Activated CD4-positive, alpha-beta T cell treated with anti-CD3 and anti-CD28 coated beads, Interleukin-2, amount 10 ng/mL, durations not matched to agents 7 days and 5 days (primary cell): ENCODE measurements at places on chromosomes 5 and 9.

- H3K4me1 ChIP-seq: no peaks in the 10 kb centered on the region
- H3K4me3 ChIP-seq: no peak overlapping the region
- DNase-seq: peak; percentile 47
- H3K27me3 ChIP-seq: no peaks in the 10 kb centered on the region
- no peaks in the 10 kb centered on the region for H3K36me3 ChIP-seq
Observed at GRCh38 chr5:15105799-15106393, 234.3 kb upstream of the ANKH start.

DNA sequence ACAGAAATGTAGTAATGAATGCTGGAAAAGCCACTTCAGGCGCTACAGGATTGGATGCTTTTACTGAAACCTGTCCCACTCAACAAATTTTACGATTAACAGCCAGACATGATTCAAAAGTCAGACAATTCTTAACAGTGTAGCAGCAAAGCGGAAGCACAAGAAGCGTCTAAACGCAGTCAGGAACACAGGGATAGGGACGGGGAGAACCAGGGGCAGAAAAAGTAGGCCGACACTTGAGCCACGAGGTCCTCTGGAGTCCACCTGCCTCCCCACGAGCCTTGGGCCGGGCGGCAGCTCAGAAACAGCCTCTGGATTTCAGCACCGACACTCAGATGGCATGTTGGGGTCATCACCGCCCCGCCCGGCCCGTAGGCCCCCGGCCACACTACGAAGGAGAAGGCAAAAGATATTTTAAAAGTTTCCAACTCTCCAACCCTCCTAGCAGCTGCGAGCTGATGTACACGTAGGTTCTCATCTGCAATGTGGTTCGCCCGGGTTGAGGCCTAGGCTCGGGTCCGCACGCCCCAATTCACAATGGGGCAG lies 615 bp downstream of the RACK1 start:
- peaks cover 63% of the 10 kb centered on the region for H3K4me1 ChIP-seq
- peak overlapping the region; percentile 98 for H3K4me3 ChIP-seq
- peaks cover 66% of the 10 kb centered on the region for H3K36me3 ChIP-seq
- H3K27ac ChIP-seq: peak overlapping the region; percentile 98
- no peak for DNase-seq
- no peaks in the 10 kb centered on the region for H3K27me3 ChIP-seq

DNA sequence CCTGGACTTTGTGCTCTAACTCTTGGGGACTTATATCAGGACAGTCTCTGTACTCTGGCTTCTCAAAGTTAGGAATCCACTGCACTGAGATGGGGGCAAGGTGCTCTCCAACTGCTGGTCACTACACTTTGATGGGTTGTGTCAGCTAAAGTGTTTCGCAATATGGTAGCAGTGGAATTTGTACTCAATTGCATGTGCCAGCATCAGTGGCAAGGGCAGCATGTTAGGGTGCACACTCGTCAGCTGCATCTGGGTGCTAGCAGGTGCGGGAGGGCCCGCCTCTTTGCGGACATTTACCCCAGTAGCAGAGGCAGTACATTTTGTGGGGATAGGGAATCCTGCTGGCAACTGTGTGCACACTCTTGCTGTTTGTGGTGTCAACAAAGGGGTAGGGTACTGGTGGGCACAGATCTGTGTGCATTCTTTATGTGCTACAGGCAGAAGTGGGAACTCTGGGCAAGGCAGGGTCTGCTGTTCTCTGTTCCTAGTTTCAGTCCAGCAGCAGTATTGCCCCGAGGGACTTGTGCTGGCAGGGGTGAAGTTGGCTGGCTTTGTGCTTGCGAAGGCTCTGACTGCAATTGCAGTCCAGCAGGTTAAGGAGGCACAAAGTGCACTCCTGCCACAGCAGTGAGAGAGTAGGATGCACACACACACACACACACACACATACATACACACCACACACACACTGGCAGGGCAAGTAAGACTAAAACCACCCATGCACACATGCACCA lies 924.8 kb upstream of the CDH9 start:
- H3K4me1 ChIP-seq: no peaks in the 10 kb centered on the region
- H3K4me3 ChIP-seq: no peak overlapping the region
- no peak overlapping the region for H3K27ac ChIP-seq
- no peaks in the 10 kb centered on the region for H3K36me3 ChIP-seq
- DNase-seq: no peak

DNA sequence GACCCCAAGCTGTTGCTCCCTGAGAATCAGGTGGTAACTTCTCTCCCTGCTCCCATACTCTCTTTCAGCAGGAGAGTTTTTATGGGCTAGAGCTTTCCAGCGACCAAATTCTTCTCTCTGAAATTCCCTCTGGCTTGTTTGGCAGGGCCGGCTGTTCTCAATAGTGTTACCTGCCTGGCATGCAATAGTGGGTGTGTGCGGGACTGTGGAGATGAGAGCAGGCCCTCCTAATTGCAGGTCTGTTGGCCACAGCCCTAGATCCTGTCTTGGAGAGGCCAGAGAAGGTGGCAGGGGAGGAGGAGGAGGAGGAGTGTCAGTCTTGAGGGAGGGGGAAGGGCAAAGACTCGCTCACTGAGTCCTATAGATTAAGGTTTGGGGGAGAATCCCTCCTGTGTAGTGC lies 29.5 kb downstream of the AQP7 start:
- H3K27me3 ChIP-seq: no peaks in the 10 kb centered on the region
- peaks cover 9% of the 10 kb centered on the region for H3K36me3 ChIP-seq

DNA sequence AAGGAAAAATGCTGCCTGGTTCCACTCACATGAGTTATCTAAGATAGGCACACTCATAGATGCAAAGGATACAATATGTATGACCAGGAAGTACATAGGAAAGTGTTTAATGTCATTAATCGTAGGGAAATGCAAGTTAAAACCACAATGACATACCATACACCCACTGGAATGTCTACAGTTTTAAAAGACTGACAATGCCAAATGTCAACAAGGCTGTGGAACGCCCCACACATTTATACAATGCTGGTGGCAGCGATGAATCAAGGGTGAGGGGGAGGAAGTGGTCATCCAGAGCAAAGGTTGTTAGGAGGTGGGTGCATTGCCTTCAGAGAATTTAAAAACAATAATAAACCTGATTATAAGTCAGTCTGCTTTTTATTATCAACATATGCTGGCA lies 437.8 kb downstream of the ARHGEF28 start:
- H3K4me1 ChIP-seq: no peaks in the 10 kb centered on the region
- no peak for DNase-seq
- H3K36me3 ChIP-seq: no peaks in the 10 kb centered on the region
- no peak overlapping the region for H3K4me3 ChIP-seq
- no peaks in the 10 kb centered on the region for H3K27me3 ChIP-seq

- DNase-seq: no peak
- H3K27me3 ChIP-seq: peaks cover 2% of the 10 kb centered on the region
- no peaks in the 10 kb centered on the region for H3K36me3 ChIP-seq
Observed at GRCh38 chr5:2163060-2163856, 280.5 kb upstream of the IRX4 start.

GRCh38 chr5:73519531-73520283 lies 21.5 kb downstream of the BTF3 start:
- no peaks in the 10 kb centered on the region for H3K36me3 ChIP-seq
- no peaks in the 10 kb centered on the region for H3K27me3 ChIP-seq
- H3K27ac ChIP-seq: peak overlapping the region; percentile 48
- peak; percentile 81 for DNase-seq
- peaks cover 7% of the 10 kb centered on the region for H3K4me1 ChIP-seq

GRCh38 chr9:81814794-81815464 lies 113.3 kb upstream of the SPATA31D4 start:
- no peak for DNase-seq
- H3K27ac ChIP-seq: peak overlapping the region; percentile 78
- H3K4me1 ChIP-seq: peaks cover 21% of the 10 kb centered on the region
- H3K4me3 ChIP-seq: no peak overlapping the region
- H3K36me3 ChIP-seq: no peaks in the 10 kb centered on the region

GRCh38 chr5:72651779-72652178 lies 144.6 kb upstream of the ZNF366 start:
- H3K4me1 ChIP-seq: no peaks in the 10 kb centered on the region
- H3K4me3 ChIP-seq: no peak overlapping the region
- H3K27me3 ChIP-seq: no peaks in the 10 kb centered on the region

DNA sequence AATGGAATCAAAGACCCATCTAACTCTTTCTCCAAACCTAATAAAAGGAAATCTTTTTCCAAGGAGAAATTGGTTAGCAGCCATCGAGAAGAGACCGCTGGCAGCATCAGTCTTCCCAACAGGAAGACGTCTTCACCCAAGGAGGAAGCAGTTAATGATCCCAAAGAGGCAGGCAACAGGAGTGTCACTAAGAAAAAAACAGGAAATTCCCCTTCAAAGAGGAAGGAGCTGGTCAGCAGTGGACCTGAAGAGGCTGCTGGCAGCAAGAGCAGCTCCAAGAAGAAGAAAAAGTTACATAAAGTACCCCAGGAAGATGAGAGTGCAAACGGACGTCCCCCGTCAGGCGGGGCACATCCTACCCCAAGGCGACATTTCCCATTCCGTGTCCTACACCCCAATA lies 143.7 kb downstream of the ELAVL2 start:
- no peaks in the 10 kb centered on the region for H3K27me3 ChIP-seq
- H3K36me3 ChIP-seq: no peaks in the 10 kb centered on the region
- H3K4me1 ChIP-seq: no peaks in the 10 kb centered on the region
- H3K4me3 ChIP-seq: no peak overlapping the region
- H3K27ac ChIP-seq: no peak overlapping the region

DNA sequence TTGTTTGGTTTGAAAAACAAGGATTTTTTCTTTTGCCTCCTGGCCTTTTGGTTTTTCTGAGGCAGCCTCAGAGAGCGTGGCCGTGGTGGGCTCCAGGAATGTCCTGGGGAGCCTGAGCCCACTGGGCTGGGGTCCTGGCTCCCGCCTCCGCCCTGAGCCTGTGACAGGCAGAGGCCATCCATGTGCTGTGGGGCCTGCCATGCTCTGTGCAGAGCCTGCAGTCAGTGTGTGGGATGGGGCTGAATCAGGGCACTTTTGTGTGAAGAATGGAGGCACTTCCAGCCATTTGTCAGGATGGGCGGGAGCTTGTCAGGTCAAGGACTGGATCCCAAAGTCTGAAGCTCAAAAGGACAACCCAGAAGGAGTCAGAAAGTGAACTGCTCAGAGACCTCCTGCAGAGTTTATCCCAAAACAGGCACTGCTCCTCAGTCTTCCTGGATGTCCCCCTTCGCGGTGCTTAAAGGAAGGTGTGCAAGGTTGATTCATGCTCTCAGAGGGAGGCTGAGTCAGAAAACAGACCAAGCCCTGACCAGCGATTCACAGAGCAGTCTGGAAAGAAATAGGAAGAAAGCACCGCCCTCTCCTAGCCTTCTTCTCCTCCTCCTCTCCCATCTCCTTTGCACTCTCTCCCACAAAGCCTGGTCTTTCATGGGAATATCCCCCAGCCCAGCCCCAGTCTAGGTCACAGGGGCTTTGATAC lies 53.2 kb downstream of the MVB12B start:
- H3K4me1 ChIP-seq: peaks cover 16% of the 10 kb centered on the region
- H3K27me3 ChIP-seq: no peaks in the 10 kb centered on the region
- DNase-seq: peak; percentile 3

GRCh38 chr5:74261866-74262265 lies 378.7 kb downstream of the ENC1 start:
- no peak for DNase-seq
- H3K4me3 ChIP-seq: no peak overlapping the region
- H3K27me3 ChIP-seq: peaks cover 4% of the 10 kb centered on the region
- H3K27ac ChIP-seq: no peak overlapping the region
- no peaks in the 10 kb centered on the region for H3K36me3 ChIP-seq

DNA sequence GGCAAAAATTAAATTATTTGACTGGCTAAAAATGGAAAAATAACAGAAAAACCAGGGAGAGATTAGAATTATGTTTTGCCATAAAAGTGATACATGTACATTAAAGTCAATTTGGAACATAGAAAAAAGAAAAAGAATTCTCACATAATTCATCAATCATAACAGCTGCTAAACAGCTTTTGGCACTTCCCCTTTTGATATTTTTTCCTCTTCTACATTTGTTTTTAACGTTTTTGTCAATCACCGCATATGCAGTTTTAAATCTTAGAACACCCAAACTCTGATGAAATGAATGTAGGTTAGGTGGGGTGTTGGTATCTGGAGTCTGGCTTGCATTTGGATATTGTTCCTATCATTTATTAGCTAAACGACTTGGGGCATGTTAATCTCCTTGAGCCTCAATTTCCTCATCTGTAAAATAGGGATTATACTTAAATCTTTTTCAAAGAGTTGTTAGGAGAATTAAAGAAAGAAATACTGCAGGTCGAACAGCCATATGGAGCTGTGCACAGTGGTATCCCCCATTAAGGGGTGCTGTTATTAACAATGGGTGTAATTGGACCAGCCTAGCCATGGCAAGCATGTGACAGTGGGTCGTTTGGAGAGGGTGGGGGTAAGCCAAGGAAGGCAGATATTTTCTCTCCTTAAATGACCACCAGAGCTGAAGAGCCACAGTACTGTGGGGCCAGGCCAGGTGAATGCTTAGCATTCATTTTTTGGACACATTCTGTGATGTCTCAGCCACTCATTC lies 22.6 kb downstream of the NPR3 start:
- no peak overlapping the region for H3K27ac ChIP-seq
- H3K27me3 ChIP-seq: peaks cover 12% of the 10 kb centered on the region
- H3K36me3 ChIP-seq: no peaks in the 10 kb centered on the region
- H3K4me1 ChIP-seq: no peaks in the 10 kb centered on the region

- H3K27ac ChIP-seq: no peak overlapping the region
- peaks cover 24% of the 10 kb centered on the region for H3K4me1 ChIP-seq
- peak; percentile 71 for DNase-seq
- peak overlapping the region; percentile 43 for H3K4me3 ChIP-seq
- H3K36me3 ChIP-seq: no peaks in the 10 kb centered on the region
Observed at GRCh38 chr9:133023117-133023890, 7.5 kb upstream of the GTF3C5 start.

DNA sequence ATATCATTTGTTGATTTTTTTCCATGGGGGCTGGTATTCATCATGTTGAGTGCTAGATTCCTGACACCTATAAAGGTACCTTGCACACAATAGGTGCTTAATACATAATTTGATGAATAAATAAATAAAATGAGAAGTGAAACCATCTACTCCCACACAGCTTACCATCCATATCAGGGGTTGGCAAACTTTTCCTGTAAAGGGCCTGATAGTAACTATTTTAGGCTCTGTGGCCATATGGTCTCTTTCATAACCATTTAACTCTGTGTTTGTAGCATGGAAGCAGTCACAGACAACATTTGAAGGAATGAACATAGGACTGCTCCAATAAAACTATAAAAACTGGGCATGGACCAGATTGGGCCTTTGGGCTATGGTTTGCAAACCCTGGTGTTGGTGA lies 100.3 kb downstream of the GCNT1 start:
- no peak overlapping the region for H3K27ac ChIP-seq
- H3K4me1 ChIP-seq: peaks cover 5% of the 10 kb centered on the region
- H3K4me3 ChIP-seq: no peak overlapping the region
